ENCODE measurements at places on chromosomes 7 and 10.

- DNase-seq: no peak
Measured at GRCh38 chr7:106238830-106239229, 46.0 kb downstream of the NAMPT start.

DNA sequence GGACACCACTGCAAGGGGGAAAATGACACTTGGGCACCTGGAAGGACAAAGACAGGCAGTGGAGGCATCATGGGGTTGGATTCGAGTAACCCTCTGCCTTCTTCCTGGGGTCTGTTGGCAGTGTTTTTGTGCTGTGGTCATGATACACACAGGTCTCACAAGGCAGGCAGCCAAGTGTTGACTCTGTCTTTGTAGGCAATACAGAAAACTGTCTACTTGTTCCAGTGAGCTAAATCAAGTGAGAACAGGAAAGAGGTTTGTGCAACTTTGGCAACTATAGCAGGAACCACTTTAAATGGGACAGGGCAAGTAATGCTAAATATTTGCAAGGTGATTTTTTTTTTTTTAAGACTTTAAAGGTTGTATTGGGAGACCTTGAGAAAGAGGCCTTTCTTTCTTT is 578.6 kb upstream of the GALNT17 start:
- DNase-seq: no peak

GRCh38 chr7:129713544-129713943 is 102.0 kb downstream of the NRF1 start:
- no peak for DNase-seq

GRCh38 chr7:13231216-13231615 is 543.8 kb downstream of the ARL4A start:
- no peak for DNase-seq

DNA sequence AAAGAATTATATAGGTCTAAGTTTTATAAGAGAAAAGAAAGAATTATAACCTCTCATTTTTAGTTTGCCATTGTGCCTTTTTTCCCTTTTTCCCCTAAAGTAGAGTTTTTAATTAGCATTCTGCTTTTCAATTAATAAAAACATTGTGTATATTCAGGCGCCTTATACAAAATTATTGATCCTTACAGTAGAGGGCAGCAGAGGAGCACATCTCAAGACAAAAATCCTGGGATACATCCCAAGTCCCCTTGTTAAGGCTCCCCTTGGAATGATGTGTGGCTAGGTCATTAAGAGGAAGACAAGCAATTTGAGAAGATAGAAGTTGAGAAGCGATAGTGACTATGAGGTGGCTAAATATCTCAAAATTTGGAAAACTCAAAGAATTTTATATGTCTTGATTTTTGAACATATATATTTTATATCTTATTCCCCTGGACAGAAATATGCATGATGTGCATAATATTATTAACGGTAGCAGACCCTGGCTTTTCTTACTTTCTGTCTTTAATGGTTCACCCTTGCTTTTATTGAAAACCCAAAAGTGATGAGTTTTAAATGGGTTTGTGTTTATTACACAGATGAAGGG is 19.1 kb upstream of the TPK1 start:
- DNase-seq: no peak

- no peak for DNase-seq
Measured at GRCh38 chr10:92571649-92572048, 2.2 kb downstream of the IDE start.

DNA sequence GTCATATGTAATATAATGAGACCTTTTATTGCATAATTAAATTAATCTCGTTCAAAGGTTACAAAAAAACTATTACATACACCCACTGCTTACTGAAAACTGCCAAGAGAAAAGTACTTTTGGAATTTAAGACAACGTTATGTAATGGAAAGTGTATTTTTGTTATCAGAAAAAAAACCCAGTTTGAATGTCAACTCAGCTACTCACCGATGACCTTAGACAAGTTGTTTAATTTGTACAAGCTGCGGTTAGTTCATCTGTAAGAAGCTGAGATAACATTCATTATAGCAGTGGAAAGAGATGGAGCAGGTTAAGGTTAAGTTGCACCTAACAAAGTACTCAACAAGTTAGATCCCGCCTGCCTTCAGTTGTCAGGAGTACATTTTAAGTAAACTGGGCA is 1.1 kb downstream of the PSMA2 start:
- DNase-seq: no peak

DNA sequence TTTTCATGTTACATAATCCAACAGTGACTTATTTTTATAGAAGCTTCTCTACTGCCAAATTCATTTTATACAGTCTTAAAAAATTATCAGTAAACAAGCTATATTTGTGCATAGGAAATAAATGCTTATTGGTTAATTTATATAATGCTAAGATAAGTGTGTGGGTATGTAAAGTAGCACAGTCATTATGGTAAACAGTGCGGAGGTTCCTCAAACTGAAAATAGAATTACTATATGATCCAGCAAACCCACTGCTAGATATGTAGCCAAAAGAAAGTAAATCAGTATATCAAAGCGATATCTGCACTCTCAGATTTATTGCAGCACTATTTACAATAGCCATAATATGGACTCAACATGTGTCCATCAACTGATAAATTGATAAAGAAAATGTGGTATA is 71.1 kb downstream of the ATRNL1 start:
- DNase-seq: no peak
